ENCODE measurements at places on chromosomes 4 and X.

GRCh38 chrX:134544135-134544512 lies 84.2 kb downstream of the HPRT1 start:
- no peak for DNase-seq

DNA sequence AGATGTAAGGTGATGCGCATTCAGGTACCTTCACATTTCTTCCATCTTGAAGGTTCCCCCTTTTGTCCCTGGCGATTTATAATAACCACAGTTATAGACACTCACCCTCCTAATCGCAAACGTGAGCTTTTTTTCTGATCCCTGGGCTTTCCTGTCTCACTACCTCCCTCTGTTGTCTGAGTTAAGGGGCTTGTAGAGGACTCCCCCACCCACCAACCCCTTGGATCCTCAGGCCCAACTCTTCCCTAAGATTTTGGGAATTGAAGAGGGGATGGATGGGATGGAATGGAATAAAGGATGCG lies 1.4 kb downstream of the CNKSR2 start:
- no peak for DNase-seq

DNA sequence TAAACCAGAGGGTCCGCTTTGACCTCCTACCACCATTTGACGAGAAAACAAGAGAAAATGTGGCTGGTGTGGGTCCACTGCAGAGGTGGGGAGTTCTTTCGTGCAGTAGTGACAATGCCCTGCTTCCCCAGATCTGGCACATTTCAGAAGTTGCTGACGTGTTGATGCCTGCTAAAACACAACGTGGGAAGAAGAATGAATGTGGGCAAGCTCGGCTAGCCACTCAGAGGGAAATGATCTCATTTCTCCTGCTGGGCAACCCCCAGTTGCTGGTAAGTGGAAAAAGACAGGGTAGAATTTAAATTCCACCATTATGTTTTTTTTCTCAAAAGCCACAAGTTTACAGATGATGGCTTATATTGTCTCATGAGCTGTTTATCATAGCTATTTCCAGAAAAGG lies 77.9 kb downstream of the LUZP4 start:
- no peak for DNase-seq

DNA sequence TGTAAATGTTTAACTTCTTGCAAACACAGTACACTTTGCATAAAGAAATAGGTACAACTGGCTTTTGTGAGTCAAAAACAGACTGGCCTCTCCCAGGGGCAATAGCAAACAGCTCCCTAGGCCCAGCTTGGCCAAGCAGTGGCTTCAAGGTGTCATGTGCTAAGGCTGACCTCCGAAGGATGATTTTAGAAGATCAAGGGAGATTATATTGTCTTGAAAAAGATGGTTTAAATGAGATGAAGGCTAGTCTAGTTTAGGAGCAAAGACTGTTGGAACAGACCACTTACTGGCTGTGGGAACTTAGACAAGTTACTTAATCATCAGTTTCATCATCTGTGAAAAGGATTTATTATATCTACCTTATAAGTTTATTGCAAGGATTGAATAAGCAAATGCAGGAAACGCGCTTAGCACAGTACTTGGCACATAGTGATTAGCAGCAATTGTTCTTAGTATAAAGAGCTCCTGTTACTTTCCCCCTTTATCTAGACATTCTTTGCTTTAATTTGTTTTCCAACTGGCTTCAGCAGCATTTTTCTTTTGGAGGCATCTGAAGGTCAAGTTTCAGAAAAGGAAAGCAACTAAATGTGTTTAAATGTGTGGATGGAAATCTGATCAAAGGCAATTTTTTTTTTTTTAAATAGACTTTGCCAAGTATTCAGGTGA lies 17.2 kb downstream of the ANXA3 start:
- DNase-seq = no peak

GRCh38 chrX:68930542-68931317 lies 101.9 kb downstream of the EFNB1 start:
- DNase-seq = no peak

Data from stimulated activated naive B cell treated with anti-CD40 and anti-IgM and Interleukin-4, amounts not matched to agents 10 μg/mL and 1 μg/mL and 100 μg/mL, for 72 hours (primary cell).